CD4-positive, alpha-beta T cell treated with Interleukin-10 for 1 hour (primary cell): ENCODE measurements at places on chromosomes 4 and X.

GRCh38 chr4:43274376-43274775 lies 381.9 kb downstream of the GRXCR1 start:
- DNase-seq: no peak

- DNase-seq: no peak
Measured at GRCh38 chrX:14029039-14029424, 660 bp downstream of the GEMIN8 start.

DNA sequence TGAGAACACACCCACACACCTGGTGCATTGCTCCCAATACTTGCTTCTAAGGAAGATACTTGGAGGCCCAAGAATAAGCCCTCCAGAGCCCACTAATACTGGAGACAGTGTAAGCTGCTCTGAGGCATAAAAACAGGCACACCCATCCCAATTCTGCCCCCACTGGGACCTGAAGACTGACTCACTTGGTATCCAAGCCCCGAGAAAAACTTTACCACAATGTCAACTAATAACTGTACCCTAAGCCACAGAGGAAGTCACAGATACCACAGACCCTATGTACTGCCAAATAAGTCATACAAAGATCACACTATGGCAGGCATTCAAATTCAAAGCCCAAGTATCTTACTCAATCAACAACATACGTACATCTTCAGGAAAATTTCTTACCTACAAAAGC lies 398.2 kb upstream of the SPANXN1 start:
- DNase-seq: no peak

DNA sequence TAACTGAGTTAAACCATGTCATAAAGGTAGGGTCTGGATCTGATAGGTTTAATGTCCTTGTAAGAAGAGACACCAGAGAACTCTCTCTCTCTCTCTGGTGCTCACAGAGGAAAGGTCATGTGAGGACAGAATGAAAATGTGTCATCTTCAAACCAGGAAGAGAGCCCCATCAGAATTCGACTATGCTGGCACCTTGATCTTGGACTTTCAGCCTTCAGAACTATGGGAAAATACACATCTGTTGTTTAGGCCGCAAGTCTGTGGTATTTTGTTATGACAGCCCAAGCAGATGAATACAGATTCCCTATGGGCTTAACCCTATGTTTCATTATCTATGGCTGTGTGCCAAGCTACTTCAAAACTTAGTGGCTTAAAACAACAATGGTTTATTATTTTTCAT lies 105.5 kb upstream of the DDIT4L start:
- DNase-seq: no peak

DNA sequence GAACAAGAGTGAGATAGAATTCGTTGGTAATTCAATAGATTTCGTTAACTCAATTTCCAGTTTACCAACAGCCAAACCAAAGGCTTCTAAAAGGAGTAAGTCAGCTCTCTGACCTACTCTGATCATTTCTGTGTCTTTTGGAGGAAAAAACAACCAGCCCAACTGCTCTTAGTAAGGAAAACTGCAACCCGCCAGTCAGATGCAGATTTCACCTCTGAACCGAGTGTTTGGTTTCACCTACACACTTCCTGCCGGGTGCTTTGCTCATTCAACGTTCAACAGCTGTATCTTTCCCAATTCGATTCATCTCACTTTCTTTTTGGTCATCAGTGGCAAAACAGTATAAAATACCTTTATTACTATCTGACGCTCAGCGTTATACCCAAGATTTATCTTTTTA lies 24.5 kb downstream of the TMSB4X start:
- DNase-seq: peak; percentile 58

GRCh38 chr4:128564081-128564630 lies 245.3 kb upstream of the JADE1 start:
- no peak for DNase-seq

DNA sequence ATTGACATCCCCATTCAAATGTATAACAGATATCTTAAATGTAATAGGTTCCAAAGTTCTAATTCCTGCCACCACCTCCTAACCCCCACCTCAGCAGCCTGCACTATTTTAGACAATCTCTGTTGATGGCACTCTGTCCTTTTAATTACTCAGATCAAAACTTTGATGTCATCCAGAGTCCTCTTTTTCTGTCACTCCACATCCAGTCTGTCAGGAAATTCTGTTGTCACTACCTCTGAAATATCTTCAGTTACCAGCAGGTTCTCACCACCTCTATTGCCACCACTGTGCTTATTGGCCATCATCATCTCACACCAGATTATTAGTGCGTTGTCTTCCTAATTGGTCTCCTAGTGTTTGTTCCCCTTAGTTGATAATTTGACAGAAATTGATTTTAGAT lies 76.2 kb downstream of the PTPN13 start:
- DNase-seq: no peak

DNA sequence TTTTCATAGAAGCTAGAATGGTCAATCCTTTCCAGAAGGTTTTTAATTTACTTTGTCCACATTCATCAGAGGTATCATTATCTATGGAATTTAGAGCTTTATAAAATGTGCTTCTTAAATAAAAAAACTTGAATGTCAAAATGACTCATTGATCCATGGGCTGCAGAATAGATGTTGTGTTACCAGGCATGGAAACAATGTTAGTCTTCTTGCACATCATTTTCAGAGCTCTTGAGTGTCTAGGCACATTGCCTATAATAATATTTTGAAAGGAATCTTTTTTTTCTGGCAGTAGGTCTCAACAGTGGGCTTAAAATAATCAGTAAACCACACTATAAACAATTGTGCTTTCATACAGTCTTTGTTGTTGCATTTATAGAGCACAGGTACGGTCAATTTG lies 200.3 kb downstream of the FAT4 start:
- DNase-seq: no peak

- no peak for DNase-seq
Measured at GRCh38 chr4:27894951-27895350, 1034.3 kb downstream of the STIM2 start.

GRCh38 chr4:676871-677235 lies 2.5 kb downstream of the MYL5 start:
- DNase-seq: no peak
